NCI-H2029 treated with DMSO at 0.1 percent for 48 hours (cell line): ENCODE measurements at places on chromosomes 1 and 21.

DNA sequence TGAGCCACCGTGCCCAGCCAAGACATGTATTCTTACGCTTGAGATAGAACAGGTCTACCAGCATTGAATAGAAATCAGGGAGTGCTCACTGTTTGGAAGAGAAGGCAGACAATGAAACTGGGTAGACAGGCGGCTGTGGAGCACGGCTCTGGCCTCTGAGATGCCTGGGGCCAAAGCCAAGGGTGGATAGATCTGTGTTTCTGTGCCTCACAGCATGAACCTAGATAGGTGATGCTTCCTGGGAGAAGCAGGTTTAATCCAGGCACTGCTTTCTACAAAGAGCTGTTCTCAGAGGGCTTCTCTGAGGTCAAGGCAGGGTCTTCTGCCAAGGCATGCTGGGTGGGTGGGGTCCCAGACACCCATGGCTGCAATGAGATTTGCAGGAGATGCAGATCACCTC lies 24.6 kb upstream of the PRSS38 start:
- DNase-seq = no peak

DNA sequence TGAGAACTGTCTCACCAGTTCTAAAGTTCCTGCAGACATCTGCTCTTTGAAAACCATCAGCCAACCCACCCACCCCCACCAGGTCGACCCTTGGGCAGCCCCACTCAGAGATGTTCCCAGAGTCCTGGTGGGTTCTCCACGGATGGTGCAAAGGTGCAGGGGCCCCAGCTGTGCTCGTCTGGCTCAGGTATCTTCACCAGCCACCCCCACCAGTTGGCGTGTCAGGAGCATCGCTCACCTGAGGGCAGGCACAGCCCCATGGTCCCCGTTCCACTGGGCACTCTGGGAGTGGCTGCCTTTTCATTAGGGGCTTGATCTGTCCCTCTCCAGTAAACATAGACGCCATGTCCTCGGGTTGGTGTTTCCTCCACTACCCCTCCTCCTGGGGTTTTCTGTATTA lies 70.5 kb downstream of the UMODL1 start:
- DNase-seq = no peak

DNA sequence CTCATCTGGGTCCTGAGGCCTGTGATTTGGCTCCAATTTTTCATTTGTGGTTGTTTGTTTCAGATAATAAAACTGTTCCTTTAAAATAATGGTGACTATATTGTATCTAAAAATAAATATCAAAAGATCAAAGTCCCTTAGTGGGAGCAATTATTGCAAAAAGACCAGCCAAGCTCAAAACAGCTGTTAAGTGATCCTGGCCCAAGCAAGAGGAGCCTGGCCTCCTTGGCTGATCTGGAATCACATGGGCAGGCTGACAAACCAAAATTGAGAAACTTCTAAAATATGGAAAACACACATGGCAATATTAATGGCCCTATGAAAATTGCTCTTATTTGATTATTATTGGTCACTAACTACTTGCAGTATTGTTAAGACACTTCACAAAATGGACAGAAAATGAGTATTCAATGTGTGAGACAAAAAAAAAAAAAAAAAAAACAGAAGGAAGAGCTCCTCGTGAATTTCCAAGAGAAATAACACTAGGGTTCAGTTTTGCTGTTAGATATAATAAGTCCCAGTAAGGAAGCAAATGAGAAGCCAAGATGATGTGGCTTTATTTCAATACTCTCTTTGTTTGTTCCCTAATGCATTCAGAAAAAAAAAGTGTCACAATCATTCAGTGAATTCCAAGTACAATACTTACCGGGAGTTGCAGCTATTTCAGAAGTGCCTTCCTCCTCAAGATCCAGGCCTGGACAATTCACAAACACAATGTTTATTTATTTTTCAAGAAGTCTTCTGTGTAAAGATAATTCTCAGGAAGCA lies 105.1 kb downstream of the SEC16B start:
- DNase-seq = no peak

DNA sequence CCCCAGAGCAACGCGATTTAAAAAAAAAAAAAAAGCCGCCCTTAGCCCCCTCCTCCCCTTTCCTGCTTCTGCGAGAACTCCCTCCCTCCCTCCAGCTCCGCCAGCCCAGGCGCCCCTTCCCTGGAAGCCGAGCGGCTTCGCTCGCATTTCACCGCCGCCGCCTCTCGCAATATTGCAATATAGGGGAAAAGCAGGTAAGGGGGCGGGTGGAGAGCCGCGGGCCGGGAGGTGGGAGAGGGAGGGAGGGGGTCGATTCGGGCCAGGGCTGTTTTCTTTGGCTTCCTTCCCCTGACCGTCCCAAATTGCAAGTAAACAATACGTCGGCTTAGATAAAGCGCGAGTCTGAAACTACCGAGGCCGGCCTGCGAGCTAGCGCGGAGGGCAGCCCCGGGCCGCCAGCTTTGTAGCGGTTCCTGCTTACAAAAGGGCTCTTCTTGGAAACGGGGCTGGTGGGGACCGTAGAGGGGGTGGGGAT lies 408 bp downstream of the LMO4 start:
- no peak for DNase-seq

DNA sequence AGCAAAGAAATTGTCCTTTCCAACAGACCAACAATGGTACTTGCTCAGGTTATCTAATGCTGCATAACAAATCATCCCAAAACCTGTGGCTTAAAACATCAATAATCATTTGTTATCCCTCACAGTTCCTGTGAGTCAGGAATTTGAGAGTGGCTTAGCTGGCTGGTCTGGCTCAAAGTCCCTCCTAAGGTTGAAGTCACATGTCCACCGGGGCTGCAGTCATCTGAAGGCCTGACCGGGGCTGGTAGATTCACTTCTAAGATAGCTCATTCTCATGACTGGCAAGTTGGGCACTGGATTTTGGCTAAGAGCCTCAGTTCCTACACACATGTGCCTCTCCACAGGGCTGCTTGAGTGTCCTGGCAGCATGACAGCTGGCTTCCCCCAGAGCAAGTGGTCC lies 16.9 kb downstream of the ERI3 start:
- no peak for DNase-seq

DNA sequence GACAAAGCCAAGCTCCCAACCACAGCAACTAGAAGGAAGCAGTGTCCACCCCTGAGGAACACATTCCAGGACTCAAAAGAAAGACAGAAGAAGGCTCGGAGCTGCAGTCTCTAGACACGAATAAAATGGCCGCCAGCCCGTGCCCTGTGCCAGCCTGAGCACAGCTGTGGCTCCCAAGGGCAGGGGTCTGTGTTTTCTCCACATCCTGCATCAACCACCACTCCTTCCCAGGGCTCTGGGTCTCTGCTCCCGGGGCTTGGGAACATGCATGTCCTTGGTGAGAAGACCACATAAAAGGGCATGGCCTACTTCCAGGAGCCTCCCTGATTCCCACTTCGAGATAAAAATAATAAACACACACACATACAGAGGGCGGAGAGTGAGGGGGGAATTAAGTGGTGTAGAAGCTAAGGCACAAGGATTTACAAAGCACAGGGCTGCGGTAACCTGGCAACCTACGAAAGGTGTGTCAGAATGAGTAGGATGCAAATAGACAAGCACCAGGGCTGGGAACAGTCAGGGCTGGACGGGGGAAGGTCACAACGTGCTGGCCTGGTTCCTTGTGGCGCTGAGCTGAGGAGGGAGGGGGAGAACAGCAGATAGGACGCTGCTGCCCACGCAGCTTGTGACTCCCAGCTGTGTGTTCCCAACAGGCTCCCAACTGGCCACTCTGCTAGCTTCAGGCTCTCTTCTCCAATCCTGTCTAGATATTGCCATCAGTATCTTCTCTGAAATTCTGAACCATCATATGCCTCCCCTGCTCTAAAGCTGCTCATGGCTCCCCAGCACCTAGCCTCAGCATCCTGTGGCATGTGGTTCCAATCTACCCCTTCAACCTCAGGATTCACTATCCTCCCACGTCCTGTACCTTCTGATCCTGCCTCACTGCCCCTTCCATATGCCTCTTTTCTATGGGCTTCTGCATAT lies 72.5 kb downstream of the CD34 start:
- no peak for DNase-seq

- no peak for DNase-seq
Measured at GRCh38 chr1:113118266-113118665, 45.3 kb downstream of the LRIG2 start.

GRCh38 chr21:33378081-33378480 lies 25.1 kb upstream of the IFNGR2 start:
- no peak for DNase-seq

- no peak for DNase-seq
Measured at GRCh38 chr1:111739925-111740765, 950 bp upstream of the INKA2 start.

GRCh38 chr1:236165238-236165981 lies 23.1 kb downstream of the GPR137B start:
- no peak for DNase-seq

DNA sequence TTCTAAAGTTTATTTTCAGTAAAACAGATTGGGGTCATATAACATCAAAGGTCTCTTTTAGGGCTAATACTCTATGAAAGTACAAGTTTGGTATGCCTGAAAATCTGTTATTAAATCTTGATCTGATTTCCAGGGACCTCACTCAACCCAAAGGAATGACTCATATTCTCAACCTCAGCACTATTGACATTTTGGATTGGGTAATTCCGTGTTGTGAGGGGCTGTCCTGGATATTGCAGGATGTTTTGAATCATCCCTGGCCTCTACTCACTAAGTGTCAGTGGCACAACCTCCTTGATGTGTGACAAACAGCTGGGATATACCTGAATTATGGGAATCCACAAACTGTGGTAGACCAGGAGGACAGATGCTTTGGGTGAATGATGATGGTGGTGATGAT lies 51.5 kb upstream of the CYP2J2 start:
- no peak for DNase-seq

DNA sequence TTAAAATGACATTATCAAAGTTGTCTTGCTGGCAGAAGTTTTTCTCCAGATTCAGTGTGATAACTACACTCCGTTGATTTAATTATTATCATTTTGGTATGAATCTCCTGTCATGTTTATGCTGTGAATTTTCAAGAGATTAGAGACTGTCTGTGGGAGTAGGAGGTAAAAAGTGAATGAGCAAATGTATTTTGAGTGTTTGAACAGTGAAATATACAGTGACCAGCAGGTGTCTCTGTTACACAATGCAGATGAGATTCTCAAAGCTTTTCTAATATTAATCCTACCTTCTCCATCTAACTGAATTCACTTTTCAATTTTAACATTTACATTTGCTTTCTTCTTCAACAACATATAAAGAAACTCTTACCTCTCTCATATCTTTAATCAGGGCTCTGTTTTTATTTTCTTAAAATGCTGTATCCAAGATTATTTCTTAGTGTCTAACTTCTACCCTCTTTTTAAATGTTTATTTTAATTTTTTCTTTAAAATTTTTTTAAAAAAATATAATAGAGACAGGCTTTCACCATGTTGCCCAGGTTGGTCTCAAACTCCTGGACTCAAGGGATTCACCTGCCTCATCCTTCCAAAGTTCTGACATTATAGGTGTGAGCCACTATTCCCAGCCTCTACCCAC lies 20.9 kb upstream of the HSPA13 start:
- DNase-seq = peak; percentile 13

DNA sequence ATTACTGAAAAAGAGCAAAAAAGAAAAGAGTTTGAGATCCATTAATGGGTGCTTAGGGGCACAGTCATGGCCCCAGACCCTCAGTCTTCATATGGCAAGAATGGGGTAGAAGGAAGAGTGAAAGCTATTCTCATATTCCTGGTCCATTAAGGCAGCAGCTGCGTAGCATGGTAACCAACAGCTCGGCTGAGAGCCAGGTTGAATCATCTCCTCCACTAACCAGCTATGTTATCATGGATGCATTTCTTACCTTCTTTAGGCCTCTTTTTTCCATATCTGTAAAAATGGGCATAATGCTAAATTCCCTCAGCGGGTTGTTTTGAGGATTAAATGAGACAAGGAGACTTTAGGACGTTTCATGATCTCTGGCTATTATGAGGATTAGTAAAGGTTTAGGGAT lies 15.0 kb upstream of the SARS1 start:
- DNase-seq = no peak

DNA sequence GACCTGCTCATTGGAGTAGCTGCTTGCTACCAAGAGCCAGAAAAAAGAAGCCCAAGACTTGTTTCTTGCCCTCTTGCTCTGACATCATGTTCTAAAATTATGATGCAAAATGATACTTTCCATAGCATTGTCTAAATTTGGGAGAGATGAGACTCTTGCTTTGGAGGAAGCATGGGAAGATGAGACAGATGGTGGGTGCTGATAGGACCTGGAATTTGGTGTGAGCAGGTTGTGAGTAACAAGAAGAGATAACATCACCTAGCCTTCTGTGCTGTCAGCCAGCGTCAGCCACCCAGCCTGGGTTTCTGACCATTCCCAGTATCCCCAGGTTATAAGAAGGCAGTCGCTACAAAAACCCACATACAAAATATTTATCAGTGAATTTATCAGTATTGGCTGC lies 67.1 kb upstream of the GCLM start:
- DNase-seq = no peak

- no peak for DNase-seq
Measured at GRCh38 chr1:179881642-179882252, 338 bp upstream of the TOR1AIP1 start.

- no peak for DNase-seq
Measured at GRCh38 chr1:67761091-67761490, 72.2 kb downstream of the GNG12 start.

DNA sequence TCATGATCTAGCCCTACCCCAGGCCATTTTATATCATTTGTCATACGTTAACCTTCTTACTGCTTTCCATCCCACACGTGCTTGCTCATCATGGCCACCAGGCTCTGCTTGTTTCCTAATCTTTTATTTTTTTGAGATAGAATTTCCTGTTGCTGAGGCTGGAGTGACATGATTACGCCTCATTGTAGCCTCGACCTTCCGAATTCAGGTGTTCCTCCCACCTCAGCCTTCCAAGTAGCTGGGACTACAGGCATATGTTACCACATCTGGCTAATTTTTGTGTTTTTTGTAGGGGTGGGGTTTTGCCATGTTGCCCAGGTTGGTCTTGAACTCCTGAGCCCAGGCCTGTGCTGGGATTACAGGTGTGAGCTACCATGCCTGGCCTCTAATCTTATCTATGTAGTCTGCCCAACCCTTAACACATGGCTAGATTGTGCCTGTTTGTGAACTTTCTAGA lies 3.3 kb downstream of the UAP1 start:
- DNase-seq = no peak

DNA sequence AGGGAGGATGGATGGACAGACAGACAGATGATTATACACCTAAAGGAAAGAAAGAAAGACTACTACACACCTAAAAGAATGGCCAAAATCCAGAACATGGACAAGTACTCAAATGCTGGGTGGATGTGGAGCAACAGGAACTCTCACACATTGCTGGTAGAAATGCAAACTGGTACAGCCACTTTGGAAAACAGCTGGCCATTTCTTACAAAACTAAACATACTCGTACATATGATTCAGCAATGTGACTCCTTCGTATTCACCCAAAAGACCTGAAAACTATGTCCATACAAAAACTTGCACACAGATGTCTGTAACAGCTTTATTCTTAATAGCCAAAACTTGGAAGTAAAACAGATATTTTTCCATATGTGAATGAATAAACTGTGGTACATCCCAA lies 51.3 kb downstream of the PRPF38A start:
- no peak for DNase-seq

- no peak for DNase-seq
Measured at GRCh38 chr1:82086739-82087138, 286.0 kb downstream of the ADGRL2 start.
